ENCODE measurements at places on chromosomes 3 and 15.
A peak's percentile ranks its signal among the peaks of the same experiment; 100 is the strongest.

GRCh38 chr3:13707456-13707855 is 158.5 kb downstream of the FBLN2 start:
- DNase-seq = peak; percentile 40

GRCh38 chr3:24379936-24380335 is 114.7 kb downstream of the THRB start:
- no peak for DNase-seq

- DNase-seq = no peak
These were observed 201.1 kb downstream of the TLE3 start for GRCh38 chr15:69896606-69897005.

DNA sequence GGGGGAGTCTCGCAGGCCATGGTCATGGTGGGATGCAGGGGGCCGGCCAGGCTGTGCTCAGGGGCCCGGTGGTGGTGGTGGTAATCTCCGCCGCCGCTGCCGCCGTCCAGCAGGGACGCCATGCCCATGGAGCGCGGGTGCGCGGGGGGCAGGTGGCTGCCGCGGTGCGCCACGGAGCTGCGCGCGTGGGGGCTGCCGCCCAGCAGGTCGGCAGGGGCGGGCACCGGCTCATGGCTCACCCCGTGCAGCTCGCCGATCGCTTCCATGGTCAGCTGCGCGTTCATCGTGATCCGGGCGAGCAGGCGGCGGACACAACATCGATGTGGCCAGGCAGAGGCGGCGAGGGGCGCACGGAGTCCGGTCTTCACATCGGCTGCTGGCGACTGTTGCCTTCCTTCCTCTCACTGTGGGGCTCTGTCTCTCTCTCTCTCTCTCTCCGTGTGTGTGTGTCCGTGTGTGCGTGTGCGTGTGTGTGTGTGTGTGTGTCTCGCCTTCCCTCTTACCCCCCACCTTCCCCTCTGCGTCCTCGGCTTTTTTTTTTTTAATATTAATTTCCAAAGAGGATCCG is 451 bp downstream of the ONECUT1 start:
- no peak for DNase-seq

DNA sequence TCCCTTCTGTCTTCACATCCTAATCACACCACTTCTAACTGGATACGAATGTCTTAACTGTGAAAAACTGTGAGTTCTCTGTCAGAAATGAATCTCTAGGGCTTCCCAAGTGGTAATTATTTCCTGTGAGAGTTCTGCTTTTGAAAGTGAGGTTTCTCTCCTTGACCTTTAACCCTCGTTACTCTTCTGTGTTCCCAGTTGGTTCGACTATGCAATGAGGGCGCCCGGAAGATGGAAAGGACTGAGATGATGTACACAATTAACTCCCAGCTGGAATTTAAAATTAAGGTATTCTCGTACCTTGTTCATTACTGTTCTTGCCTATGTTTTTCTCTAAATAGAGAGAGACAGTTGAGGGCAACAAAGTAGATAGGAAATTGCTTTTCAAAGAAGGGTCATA is 96.5 kb downstream of the ARHGEF26 start:
- DNase-seq = no peak

DNA sequence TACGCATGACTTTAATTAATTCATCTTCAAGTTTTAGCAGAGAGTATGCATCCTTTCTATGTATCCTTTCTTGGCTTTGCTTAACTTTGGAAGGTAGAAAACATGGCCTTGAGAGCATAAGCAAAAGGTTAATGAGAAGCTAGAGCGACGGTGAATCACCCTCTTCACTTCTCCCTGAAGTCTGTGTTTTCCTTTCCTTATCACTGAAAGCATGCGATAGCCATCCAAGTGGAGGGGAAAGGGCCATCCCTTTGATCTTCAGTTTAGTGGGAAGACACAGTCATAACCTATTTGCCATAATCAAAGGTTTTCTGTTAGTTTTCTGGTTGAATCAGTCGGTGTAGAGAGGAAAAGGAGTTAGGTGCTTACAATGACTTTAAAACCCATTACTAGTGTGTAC is 354.0 kb upstream of the ROBO2 start:
- DNase-seq = no peak

DNA sequence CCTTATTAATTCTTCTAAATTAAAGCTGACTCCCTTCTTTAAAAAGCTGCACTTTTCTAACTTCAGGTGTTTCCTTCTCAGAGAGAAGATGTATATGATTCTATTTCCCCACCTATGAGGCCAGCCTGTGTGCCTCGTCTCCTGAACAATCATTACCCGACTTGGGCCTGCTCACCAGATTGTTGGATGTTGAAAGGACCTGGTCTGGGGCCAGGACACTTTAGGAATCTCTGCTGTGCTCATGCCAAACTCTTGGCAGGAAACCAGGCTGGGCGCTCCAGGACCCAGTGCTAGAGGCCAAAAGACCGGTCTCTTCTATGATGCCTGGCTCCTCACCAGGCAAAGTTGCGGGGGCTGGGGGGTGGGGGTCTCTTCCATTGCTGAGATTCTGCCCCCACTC is 16.9 kb upstream of the LRRC31 start:
- no peak for DNase-seq

DNA sequence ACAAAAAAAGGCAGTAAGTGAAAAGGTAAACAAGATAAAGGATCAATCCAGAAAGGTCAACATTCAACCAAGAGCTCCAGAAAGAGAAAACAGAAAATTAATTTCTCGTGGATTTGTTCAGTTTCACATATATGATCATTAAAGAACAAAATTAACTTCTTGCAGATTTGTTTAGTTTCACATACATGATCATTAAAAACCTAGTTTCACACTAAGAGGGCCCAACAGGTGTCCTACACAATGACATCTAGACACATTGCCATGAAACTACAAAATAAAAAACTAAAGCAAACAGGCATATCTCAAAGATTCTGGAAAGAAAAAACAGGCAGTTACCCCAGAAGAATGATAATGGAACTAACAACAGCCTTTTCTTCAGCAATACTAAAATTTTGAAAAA is 22.1 kb downstream of the PHC3 start:
- no peak for DNase-seq

DNA sequence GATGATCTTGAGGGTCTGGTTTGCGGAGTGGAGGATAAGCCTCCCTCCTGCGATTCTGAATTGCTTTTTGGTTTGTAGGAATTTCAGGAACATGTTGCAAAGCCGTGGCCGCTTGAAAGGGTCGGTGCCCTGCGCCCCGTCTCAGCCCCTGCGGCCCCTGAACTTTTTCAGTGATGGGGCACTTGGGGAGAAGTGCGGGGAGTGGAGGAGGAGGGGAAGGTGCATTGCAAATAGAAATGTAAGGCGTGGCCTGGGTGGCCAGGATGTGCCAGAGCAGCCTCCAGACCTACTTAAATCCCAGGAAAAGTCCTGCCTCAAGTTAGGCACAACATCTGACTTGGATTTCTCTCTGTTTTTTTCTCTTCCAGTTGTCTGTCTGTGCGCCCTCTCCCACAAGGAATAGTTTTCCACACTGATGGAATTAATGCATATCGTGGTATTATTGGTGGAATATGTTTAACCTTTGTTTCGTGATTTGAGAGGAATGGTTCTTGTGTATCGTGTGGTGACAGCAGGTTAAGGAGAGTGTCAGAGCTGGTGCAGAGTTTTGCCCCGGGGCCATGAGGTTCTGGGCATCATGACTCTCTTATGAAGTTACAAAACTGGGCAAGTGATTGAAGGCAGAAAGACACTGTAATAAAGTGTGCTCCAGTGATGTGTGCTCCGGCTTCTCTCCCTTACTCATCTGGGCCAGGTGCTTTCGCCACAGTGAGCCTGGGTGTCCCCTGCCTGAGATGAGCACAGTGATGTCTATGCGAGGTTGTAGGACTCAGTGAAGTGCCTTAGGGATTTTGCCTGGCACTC is 153.8 kb downstream of the PGPEP1L start:
- DNase-seq = no peak

DNA sequence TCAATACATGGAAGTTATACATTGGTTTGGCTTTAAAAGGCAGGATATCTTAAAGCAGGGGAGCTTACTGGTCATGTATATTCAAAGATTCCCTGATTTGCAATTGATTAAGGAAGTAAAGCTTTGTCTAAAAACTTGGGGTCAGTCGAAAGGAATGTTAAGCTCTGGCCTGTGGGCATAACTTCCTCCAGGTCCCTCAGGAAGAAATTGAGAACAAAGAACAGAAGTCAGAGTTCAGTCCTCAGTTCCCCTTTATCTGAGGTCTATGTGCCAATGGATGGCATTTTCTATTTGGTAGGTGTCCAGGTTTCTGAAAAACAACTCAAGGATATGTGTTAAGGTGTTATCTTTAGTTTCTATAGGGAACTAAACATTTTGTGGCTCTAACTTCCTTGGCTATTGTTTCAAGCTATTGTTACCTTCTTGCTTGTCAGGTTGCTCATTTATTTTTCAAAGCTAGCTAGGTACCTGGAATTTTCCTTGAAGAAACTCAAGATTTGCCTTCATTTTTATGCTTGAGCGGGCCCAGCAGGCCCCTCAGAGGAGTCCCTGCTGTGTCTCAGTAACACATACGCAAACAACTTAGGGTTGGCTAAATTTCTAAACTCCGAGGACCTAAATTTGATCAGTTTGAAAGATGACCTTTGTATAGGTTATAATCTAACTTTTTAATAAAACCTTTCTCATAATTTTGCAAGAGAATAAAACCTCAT is 135.0 kb upstream of the UBE2E2 start:
- DNase-seq = no peak

GRCh38 chr15:87874896-87875711 is 381.4 kb downstream of the NTRK3 start:
- DNase-seq = no peak

DNA sequence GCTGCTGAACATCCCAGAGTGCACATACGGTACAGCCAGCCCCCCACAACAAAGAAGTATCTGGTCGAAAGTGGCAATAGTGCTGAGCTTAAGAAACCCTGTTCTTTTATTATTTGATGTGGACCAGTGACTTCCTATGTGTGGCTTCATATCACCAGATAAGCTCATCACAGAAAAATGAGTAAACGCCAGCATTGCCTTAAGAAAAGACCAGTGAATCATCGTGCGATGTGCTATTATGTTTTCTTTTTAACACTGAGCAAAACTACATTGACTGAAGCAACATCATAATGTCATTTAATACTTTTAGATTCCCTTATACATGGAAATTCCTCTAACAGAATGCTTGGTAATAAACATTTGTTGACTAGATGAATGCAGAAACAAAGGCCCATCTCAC is 45.2 kb upstream of the ARRDC4 start:
- DNase-seq = no peak

DNA sequence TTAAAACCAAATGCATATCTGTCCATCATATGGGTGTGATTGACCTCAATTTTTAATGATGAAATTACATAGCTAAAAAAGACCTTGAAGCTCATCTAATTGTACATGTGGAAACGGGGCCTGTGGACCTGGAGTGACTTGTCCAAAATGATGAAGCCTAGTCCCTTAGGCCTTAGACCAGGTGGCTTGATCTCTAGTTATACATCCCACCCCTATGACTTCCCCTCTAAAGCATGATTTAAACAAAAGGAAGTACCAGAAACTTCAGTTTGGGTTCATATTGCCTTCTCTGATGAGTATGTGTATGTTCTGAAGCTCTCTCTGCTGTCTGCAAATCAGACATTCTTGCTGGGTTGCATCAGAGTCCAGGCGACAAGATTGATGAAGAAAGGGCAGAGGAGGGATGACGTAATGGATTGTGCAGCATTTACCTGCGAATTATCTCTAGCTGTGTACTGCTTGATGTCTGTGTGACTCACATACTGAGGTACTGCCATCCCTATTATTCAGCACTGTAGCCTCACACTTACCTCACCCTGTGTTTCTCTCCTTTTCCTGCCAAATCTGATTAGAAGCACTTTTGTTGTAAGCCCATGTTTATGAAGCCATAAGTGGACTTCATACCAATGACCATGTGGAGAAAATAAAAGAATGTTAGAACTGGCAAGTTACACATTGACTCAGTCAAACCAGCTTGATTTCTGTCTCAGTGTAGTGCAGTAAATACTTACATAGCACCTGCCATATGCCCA is 111.5 kb downstream of the FILIP1L start:
- no peak for DNase-seq

DNA sequence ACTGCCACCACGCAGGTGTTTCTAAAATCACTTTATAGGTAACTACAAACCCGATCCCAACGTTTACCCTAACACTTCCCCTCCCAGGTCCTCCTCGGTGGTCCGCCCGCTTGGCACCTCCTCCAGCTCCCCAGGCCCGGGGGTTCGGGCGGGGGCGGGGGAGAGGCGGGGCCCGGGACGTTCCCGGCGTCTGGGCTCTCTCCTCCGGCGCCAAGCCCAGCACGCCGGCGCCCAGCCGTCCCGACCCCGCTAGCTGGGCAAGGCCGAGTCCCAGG is 562 bp downstream of the CGGBP1 start:
- no peak for DNase-seq

GRCh38 chr3:170777564-170777926 is 92.5 kb downstream of the RPL22L1 start:
- DNase-seq = no peak

GRCh38 chr3:2927259-2927658 is 182.9 kb downstream of the IL5RA start:
- DNase-seq = no peak

DNA sequence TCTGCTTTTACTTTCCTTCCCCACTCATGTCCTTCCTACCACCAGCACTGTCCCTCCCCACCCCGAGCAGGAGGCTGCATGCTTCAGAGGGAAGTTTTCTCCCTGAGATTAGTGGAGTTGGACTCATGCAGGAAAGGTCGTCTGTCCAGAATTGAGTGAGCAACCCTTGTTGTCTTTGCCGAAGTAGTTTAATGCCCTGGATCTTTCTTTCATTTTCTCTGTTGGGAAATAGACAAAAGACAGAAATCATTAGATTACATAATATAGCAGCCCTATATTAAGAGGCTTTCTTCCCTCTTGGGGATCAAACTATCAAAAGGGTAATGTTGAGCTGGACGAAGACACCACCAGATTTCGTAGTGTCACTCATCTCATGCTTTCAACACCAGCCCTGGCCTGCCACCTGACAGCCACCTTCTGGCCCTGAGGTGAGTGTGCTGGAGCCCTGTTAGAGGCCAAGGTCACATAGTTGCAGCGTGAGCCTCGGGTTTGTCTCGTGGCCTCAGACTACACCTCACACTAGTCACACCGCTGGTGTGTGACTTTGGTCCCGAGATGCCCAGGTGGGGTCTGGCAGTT is 231.0 kb downstream of the ITPR1 start:
- DNase-seq = no peak

Measured in activated naive CD4-positive, alpha-beta T cell treated with anti-CD3 and anti-CD28 coated beads, Interleukin-2, amount 50 U/mL, for 72 hours (primary cell).